Left ventricle myocardium superior (tissue), 1 donor: ENCODE measurements at places on chromosomes 5 and 9. TPM values are rescaled to one million over a fixed set of nuclear protein-coding genes. Genes with fewer than 3 reads are reported as not detected.

The ZNF608 gene
- total RNA-seq = 18.2 TPM

The OR1Q1 gene
- not detected for total RNA-seq

The KIAA1958 gene
- total RNA-seq = 4.9 TPM

The TNPO1 gene
- total RNA-seq = 67.7 TPM

The CXCL14 gene
- 1.3 TPM for total RNA-seq

DNA sequence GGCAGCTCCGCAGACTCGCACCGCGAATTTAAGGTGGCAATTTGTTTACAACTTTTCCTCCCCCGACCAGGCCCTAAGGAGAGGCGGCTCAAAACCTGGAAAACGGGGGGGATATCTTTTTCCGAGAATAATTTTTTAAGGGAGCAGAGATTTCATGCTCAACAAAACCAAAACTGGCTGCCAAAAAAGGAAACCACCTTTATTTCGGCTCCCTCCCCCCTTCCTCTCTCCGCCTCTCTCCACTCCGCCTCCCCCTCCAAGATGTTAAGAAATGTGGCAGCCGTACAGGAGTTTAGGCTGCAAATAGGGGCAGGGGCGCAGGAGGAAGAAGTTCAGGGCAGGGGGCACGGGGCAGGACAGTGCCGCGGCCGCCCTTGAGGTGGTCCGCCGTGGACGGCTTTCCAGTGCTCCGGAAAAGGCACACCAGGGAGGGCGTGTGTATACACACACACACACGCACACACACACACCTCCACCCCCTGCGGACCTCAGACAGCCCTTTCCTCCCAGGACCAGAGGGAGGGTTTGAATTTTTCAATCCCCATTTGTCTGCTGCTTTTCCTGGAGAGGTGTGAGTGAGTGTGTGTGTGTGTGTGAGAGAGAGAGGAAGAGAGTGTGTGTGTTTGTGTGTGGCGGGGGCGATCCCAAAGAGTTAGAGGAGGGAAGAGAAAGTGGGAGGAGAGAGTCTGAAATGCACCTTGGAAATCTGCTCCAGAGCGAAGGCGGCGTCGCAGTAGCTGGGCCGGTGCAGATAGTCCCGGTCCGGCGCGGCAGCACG lies 9.1 kb downstream of the PTCH1 start:
- DNase-seq = peak; percentile 66

DNA sequence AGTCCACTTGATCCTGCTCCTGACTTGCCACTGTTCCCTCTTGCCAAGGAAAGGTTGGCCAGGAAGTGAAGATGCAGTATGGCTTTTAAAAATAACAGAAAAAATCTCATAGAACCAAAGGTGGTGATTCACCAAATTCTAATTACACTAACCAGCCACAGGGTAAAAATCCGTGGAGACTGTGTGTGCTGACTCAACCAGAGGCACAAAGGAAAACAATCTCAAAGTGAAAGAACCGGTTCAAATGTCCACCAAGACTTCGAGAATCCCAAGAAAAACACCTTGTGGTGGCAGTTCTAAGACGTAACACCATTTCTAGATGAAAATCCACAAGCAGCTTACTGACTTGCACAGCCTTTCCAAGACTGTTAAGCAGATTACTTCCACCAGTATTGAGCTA lies 279.1 kb downstream of the TLE1 start:
- DNase-seq = no peak

- peak; percentile 76 for DNase-seq
Observed at GRCh38 chr9:93682155-93682968, 106.0 kb downstream of the PHF2 start.

DNA sequence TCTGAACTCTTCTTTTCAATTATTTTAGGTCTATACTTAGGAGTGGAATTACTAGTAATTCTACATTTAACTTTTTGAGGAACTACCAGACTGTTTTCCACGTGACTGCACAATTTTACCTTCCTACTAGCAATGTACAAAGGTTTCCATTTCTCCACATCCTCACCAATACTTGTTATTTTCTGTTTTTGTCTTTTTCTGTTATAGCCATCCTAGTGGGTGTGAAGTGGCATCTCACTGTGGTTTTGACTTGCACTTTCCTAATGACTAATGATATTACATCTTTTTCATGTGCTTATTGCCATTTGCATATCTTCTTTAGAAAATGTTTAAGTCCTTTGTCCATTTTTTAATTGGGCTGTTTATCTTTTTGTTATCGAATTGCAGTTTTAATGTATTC lies 136.9 kb upstream of the EGFLAM start:
- DNase-seq = no peak

- DNase-seq = no peak
Observed at GRCh38 chr9:99362321-99362720, 140.2 kb downstream of the SEC61B start.

GRCh38 chr9:33167972-33168461 lies 881 bp upstream of the B4GALT1 start:
- no peak for DNase-seq

DNA sequence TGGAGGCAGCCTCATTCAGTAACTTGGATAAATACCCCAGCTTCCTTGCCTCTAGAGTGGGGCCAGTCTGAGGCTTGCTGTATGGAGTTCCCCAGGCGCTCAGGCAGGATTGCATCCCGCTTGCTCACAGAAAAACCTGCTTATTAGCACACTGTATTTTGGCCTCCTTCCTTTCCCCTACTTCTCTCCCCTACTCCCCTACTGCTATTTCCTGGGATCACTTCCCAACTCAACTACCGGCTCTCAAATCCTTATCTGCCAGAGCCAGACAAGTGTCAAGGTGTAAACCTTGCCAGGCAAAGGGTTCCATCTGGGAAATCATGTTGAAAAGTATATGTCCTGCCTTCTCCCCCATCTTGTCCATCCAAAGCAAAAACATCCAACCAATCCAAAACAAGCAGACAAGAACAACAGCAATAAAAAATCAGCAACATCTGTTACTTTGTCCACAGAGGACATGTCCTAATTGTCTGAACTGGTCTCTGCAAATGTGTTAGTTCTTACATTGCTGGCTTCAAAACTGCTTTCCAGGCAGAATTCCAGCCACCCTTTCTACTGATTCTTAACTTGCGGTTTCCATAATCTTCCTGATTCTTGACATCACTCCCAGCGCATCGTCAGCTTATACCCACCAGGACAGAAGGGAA lies 164.1 kb upstream of the SEMA6A start:
- DNase-seq = no peak

DNA sequence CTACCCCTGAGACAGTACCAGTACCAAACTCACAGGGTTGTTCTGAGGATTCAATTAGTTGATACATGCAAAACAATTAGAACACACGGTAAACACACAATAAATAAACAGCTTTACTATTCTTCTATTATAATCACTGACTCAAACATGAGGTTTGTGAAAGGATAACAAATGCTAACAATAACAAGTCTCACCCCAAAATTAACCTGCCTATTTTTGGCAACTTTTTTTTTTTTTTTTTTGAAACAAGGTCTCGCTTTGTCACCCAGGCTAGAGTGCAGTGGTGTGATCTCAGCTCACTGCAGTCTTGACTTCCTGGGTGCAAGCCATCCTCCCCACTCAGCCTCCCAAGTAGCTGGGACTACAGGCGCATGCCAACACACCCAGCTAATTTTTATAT lies 6.5 kb downstream of the ECPAS start:
- no peak for DNase-seq

DNA sequence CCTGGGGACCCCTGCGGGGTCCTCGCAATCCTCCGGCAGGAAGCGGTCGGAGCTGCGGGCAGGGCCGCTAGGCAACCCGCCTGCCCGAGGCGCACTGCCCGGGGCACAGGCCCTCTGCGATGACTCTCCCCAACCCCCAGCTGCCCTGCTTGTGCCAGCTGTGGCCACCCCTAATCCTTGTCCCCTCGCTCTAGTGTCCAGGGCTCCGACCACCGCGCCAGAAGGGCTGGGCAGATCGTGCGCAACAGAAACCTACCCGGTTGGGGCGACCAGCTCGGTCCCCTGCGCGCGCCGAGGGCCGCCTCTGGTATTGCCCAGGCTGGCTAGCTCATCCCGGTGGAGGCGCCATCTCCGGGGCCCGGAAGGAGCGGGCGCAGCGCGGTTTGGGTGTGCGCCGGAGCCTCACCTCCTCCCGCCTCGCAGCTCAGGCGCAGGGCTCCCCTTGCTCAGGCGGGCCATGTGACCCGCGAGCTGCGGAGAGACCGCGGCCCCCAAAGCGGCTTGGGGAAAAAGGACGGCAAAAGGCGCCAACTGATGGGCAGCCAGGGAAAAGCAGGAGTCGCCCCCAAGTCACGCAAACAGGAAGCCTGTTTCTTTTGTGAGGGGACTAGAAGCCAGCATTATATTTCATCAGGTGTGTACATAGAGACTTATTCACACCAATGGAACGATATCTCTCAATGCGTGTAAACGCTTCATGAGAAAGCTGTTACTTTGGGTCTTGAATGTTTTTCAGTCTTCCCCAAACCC lies 46.8 kb upstream of the RNF20 start:
- DNase-seq = peak; percentile 73
